Activated CD4-positive, CD25-positive, alpha-beta regulatory T cell treated with anti-CD3 and anti-CD28 coated beads, Interleukin-2, amount 50 U/mL, for 16 hours (primary cell): ENCODE measurements at places on chromosomes 5 and 9.

DNA sequence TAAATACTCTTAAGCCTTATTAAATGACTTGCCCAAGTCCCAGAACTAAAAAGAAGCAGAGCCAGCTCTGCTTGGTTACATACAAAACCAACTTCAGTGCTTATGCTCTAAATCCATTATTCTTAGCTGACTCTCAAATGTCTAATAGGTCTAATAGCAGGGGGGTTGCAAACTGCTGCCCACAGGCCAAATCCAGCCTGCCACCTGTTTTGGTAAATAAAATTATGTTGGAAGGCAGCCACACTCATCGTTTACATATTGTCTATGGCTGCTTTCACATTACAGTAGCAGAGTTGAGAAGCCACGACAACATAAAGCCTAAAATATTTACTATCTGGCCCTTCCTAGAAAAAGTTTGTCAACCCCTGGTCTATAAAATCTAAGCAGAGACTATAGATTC, 69.0 kb downstream of the KLHL3 start:
- no peak for DNase-seq

GRCh38 chr9:81363916-81364480, 325.3 kb downstream of the TLE1 start:
- DNase-seq: no peak

GRCh38 chr5:100542086-100542485, 6.9 kb downstream of the FAM174A start:
- DNase-seq: no peak

DNA sequence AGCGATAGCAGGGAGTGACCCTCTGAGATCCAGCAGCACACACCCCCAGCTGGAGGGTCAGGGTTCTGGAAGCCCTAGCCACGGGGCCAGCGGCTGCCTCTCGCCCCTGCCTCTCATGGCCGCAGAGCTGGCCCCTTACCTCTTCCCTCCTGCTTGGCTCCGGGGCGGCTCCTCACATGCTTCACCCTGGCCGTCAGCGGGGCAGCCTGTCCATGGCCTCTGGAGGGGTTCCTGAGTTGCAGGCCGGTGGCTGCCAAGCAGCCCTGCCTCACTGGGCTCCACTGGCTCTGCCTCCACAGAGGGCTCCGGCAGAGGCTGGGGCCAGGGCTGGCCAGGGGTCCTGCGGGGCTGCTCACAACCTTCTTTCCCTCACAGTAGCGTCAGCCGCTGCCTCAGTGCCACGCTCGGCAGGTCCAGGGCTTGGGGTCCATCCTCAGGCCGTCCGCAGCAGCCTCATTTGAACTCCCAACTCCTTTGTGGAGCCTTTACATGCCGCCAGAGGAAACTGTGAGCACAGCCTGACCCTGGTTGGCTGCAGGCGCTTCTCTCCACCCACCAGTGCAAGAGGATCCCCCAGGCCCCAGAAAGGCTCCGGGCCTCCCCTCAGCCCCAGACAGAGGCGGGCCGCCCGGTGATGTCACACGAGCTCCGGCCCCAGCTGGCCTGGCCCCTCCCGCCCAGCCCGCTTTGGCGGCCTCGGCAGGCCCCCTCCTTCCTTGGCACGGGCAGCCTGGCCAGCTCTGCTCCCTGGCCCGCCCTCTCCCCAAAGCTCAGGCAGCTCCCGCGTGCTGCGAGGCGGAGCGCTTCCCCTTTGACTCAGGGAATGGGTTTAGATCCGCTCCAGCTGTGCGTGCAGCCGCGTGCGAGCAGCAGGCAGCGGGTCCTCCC, at the start of gene ANGPTL2:
Gene ANGPTL2, minus strand, starts transcription at position 460 of the 888 bp plus-strand sequence. CDS start 13,904 bp downstream, outside the sequence.
- DNase-seq: no peak

- no peak for DNase-seq
Measured at GRCh38 chr9:72207278-72207677, 58.0 kb downstream of the GDA start.

GRCh38 chr5:155726267-155726666, 600.7 kb upstream of the SGCD start:
- DNase-seq: no peak

GRCh38 chr9:14238518-14238917, 75.4 kb downstream of the NFIB start:
- DNase-seq: no peak

- DNase-seq: no peak
Measured at GRCh38 chr9:132591244-132591643, 8.8 kb downstream of the BARHL1 start.

DNA sequence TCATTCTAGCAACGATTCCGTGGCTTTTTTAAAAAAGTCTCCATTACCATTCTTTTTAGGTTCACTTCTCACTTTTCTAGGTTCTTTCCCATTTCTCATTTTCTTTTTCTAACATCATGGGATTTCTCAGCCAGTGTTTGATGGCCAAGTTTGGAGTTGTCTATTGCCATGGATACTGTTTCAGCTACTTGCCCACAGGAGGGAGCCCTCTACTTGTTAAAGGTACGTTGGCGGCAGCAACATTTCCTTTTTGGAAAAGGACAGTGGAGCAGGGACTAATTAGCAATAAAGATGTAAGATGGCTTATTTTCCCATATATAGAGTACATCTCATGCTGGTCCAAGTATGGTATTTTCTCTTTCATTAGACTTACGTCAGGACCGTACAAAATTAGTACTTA, 2257.5 kb upstream of the C9orf72 start:
- DNase-seq: no peak

- no peak for DNase-seq
Measured at GRCh38 chr9:14326264-14326826, 12.4 kb upstream of the NFIB start.

DNA sequence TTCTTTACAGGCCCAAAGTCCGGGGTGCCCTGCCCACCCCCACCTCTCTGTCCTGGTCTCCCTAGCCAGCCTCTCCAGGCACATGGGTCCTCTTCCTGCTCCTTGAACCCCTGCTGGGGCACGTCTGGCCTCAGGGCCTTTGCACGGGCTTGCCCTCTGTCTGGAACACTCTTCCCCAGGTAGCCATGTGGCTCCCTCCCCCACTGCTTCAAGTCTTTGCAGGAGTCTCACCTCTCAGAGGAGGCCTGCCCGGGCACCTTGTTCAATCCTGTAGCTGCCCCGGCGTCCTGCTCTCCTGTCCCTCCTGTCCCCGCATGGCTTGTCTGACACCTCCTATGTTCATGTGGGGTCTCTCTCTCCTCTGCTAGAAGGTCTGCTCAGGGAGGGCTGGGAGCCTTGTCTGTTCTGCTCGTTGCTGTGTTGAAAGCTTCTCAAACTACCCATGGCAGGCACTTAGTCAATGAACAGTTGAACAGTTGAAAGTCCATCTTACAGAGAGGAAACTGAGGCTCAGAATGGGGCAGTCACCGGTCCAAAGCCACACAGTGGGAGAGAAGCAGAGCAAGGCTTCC, 241.4 kb downstream of the PBX3 start:
- no peak for DNase-seq

DNA sequence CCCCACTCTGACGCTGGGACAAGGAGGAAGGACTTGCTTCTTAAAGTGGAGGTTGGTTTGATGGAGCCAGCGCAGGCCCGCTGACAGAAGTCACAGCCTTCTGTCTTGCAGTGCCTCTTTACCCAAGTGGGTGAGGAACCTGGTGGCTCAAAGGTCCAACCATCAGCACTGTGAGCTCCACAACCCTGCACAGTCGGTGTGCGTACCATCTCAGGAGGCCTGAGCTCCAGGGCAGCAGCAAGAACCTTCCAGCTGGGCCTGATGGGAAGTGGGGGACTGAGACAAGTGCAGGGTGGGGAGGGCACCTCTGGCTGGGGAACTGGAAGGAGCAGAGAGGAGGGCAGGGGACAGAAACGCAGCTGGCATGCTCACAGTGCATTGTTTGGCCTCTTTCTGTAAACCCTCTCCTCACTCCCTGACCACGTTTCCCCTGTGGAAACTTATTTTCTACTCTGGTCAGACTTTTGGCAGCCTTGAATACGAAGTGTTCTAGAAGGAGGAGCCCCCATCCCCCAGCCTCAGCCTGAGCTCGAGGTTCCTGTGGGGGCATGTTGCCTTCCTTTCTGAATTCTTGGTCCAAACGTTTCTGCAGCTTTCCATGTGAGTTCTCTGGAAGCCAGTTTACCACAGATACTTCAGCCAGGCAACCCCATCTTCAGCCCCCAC, 178.5 kb upstream of the PITX1 start:
- DNase-seq: no peak

DNA sequence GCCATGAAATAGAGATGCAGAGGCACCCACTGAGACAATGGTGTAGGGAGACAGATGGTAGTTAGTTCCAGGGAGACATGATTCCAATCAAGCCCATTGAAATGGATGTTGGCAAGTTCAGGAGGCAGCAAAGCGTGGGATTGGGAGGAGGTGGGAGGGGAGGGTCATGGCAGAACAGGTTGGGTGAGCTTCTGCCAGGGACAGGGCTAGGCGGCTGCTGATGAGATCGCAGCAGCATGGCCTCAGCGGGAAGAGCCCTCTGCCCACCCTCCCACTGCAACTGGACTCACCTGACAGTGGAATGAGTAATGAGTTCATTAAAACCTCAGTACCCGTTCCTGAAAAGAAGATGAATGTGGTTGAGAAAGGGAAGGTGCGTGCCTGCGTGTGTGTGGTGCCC, 418.2 kb downstream of the CDK5RAP2 start:
- DNase-seq: no peak

DNA sequence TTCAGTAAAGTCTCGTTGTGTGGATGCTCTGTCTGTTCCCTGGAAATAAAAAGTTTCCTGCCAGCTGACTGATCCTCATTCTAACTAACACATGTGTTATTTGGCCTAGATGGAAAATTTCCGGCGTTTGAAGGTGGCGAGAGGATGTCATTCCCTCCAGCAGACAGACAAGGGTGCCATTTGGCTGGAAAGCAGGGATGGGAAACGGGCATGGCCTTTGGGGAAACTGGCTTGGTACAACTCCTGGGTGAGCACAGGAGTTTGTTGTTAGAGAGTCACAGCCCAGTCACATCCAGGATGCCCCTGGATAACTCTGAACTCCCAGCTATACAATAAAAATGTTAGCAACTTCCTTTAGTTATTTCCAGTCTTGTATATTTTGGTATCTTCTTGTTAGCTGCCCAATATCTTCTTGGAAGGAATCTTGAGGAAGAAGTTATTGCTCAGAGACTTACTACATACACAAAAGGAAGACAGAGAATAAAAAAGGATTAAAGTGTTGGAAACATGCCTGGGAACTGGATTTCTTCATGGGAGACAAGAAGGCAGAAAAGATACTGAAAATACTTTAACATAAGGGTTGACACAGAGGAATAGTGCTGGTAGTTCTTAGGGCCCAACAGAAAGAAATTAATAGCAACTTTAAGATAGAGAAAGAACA, 41.9 kb downstream of the TEK start:
- DNase-seq: no peak
